Fibroblast of upper back skin (primary cell): ENCODE measurements at places on chromosomes 5 and 9.

DNA sequence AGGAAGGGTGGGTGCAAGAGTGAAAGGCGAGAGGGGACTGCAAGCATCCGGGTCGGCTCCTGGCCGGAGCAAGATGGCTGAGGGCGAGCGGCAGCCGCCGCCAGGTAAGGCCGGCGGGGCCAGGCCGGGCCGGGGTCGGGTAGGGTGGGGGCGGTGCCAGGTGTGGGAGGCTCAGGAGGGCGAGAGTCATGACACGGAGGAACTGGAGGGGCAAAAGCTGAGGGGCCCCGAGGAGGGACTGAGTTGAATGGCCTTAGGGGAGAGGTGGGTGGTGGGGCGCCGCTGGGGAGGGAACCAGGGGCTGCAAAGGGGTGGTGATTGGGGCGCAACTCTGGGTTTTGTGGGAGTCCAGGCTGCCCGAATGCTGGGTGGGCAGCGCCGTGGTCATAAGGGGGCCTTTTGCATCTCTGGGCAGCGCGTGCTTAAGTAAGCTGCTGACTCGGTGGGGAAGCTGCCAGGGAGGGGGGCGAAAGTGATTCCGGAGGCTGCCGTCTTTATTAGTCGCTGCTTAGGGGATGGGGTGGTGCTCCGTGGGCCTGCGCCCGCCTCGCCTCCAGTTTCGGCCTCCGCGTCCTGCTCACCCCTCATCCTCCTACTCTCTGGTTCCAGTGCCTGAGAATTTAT lies 425 bp downstream of the PTPA start:
- DNase-seq = peak; percentile 42

DNA sequence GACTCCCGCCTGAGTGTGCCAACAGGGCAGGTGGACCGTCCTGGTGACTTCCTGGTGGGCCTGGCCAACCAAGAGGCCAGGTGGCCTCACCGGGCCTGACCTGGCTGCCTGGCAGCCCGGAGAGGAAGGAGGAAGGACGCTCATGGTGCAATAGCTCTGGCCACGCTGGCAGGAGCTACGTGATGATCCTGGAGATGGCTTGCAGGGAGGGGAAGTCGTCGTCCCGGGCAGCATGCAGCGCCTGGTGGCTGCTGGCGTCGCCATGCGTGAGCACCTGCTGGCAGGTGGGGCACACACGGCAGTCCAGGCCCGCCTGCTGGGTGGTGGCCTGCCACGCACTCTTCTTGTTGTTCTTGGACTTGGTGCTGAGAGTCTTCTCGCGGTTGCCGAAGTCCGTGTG lies 26.3 kb downstream of the SPATA31C1 start:
- DNase-seq = no peak

- DNase-seq = no peak
These were observed 10.8 kb upstream of the KIF27 start for GRCh38 chr9:83932011-83932410.

GRCh38 chr5:138469540-138470321 lies 4.5 kb downstream of the EGR1 start:
- peak; percentile 28 for DNase-seq

DNA sequence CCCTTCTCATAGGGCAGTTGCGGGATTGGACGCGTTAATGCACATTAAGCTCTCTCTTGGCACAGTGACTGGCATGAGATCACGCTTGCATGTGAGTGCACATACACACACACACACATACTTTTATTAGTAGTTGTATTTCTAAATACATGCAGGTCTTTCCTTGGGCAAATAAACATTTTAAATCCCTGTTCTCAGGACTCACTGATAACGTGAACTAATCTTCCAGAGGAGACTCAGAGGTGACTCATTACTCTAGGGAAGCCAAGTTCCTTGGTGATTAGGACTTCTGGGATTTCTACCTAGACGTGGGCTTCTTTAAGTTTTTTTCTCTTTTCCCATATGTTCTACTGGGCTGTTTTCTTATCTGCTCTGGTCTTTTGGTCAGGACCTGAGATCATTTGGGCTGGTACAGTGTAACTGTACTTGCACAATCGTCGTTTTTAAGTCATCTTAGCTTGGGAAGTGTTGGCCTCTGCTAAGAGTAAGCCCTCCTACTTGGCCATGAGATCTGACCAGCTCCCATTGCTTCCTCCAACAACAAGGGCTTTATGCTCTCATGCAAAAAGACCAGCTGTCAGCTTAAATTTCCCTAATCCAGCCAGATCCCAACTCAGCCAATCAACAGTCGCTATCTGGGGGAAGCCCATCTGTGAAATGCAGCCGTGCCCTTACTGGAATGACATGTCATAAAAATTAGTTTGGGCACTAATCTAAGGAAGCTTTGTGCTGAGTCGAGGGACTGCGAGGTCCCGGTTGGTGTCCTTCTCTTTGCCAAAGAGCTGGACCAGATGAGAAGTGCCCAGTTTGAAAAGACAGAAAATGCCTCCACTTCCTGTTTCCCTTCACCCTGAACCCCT lies 176.4 kb upstream of the ANKRD55 start:
- DNase-seq = peak; percentile 70

DNA sequence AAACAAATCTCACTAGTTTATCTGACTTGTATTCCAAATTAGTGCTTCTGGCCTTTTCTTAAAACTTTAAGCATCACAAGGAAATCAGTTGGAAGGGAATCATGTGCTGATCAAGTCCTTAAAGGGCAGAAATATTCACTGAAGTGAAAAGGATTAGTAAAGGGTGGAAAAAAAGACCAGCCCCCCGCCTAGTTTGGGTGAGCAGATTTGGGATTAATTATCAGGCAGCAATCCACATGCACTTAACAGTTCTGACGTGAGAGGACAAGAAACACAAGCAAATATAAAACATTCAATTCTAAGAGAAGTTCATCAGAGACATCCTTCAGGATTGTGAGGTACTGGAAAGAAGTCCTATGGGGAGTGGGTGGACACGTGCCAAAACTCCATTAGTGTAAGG lies at the start of gene TYRP1:
Gene TYRP1 (plus strand): TSS at position 245 of the 400 bp plus-strand sequence. CDS start 612 bp downstream, outside the sequence.
- DNase-seq = no peak
